ENCODE measurements at places on chromosomes 6 and 20. TPM values are rescaled to one million over a fixed set of nuclear protein-coding genes. Genes with fewer than 3 reads are reported as not detected.

DNA sequence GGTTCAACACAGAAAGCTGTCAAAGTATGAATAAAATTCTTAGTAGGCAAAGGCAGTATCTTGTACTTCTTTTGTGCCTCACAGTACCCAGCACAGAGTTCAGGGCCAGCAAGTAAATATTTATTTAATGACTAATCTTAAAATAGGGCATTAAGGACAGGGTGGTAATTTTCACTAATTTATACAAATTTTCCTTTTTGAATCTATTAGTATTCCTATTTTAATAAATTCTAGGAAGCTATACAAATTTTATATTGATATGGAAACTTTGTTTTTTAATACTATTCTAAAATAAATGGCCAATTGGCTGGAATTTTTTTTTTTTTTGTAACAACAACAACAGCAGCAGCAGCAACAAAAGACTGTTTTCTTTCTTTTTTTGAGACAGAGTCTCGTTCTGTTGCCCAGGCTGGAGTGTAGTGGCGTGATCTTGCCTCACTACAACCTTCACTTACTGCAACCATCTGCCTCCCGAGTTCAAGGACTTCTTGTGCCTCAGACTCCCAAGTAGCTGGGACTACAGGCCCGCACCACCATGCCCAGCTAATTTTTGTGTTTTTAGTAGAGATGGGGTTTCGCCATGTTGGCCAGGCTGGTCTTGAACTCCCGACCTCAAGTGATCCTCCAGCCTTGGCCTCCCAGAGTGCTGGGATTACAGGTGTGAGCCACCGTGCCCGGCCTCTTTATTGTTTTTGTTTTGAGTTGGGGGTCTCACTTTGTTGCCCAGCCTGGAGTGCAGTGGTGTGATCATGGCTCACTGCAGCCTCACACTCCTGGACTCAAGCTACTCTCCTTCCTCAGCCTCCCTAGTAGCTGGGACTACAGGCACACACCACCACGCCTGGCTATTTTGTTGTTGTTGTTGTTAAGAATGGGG, 85.2 kb downstream of the FKBP5 start:
- peak; percentile 67 for DNase-seq

GRCh38 chr6:11363881-11364576, 131.6 kb upstream of the NEDD9 start:
- no peak for DNase-seq

DNA sequence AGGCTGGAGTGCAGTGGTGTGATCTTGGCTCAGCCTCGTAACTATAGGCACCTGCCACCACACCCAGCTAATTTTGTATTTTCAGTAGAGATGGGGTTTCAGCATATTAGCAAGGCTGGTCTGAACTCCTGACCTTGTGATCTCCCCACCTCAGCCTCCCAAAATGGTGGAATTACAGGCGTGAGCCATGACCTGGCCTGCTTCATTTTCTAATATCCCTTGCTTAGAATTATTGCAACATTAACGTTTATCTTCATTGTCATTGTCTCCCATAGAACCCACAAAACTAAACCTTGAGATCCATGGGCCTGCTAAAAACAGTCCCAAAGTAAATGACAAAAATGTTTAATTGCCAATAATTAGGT, 6.1 kb downstream of the EEF1A1 start:
- DNase-seq, result no peak

DNA sequence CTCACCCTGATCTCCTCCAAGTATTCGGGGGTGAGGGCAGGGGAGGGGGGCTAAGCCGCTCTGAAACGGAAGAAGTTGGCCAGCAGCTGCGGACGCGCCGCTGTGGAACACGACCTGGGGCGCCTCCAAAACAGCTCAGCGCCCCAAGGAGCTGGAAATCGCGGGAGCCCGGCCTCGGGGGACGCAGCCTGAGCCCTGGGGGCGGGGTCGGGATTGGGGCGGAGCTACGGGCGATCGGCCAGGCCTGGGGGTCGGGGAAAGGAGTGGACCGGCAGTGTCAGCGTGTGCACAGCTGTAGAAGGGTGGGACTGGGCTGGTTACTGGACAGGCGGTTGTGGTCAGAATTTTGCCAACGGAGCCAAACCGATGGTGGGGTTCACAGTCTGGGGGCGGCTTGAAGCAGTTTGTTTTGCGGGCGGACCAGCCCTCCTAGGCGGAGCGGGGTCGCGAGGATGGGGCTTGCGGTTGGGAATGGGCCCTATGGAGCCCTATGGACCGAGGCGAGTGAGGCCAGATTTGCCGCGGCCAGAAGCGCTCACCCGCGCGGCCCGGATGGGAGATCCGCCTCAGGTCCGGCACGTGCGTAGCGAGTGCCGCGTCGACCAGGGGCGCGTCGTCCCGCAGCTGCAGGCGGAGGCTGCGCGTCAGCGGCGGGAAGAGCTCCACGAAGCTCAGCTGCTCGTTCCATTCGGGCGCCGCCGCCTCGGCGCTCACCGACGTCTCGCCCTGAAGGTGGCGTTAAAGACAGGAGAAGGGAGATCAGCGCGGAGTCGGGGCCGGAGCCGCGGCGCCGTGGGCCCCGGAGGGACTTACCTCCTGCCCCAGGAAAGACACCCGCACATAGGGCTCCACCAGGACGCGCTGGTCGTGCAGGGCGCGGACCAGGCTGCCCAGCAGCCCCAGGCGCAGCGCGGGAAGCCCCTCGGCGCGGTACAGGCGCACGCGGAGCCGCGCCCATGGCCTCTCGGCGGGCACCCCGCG, 14.3 kb upstream of the SPAG4 start:
- DNase-seq, result no peak

DNA sequence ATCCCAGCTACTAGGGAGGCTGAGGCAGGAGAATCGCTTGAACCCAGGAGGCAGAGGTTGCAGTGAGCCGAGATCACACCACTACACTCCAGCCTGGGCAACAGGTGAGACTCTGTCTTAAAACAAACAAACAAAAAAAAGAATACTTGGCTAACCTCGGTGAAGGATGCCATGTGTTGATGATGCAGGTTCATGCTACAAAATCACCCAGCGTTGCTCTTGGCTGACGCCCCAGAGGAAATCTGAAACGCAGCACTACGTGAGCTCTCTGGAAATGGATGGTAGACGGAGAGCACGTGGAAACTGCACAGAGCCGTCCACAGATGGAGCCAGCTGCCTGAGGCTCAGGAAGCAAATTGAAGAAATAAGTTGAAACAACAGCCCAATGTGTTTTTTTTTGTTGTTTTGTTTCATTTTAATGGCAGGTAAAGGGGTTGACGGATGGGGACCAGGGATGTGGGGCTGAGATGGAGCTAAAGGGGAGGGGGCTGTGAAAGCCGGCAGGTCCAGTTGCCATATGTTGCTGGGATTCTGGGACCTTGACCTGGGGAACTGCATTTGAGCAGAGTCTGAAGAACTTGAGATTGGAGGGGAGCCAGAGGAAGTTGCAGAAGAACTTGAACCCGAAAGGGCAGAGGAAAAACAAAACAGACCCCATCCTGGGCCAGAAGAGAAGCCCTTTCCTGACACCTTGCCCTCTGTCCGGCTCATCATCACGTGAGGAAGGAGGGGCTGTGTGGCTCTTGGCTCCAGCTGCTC, 12.8 kb upstream of the MANBAL start:
- peak; percentile 28 for DNase-seq

- DNase-seq, result no peak
Observed at GRCh38 chr6:79239536-79240168, 5.2 kb upstream of the HMGN3 start.

- DNase-seq, result no peak
Observed at GRCh38 chr20:41306061-41306727, 11.3 kb downstream of the ZHX3 start.

GRCh38 chr6:163707387-163708355, 293.2 kb downstream of the QKI start:
- no peak for DNase-seq

GRCh38 chr6:3432416-3432815, 24.4 kb downstream of the SLC22A23 start:
- no peak for DNase-seq

Gene SLC26A8
- not detected for total RNA-seq

Gene WFDC12
- total RNA-seq, result not detected

- no peak for DNase-seq
Observed at GRCh38 chr6:106120006-106120405, 33.9 kb downstream of the PRDM1 start.

Gene CRISP2
- not detected for total RNA-seq

DNA sequence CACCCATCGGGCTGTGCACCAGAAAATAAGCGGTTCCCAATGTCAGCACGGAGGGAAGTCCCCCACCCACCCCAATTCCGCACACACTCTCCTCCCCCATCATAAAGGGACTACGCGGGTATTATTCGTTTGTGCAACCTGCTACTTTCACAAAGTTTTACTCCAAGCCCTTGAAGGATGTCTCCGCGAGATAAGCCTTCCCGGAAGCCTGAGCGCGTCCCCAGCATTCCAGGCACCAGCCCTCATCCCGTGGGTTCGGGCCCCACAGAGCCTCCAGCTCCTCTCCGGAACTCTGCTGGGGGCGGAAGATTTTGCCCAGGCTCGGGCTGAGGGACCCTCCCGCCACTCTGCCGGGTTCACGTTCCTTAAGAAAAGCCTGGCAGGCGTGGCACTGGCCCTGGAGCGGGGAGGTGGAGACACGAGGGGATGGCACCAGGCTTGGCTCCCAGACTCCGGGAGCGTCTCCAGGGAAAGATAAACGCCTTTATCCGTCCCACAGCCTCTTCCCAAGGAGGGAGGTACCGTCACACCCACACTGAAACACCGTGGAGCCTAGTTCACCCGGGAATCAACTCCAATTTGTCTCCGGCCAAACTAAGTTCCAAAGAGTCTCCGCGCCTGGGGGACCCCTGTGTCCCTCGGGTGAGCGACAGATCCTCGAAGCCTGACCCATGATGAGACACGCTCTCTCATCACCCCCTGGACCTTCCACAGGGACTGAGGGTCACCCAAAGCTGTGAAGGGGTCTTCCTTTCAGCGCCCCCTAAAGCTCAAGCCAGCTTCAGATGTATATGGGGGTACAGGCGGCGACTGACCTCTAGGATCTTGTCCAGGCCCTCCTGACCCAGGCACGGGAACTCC, 934 bp downstream of the KCNK5 start:
- DNase-seq, result no peak

DNA sequence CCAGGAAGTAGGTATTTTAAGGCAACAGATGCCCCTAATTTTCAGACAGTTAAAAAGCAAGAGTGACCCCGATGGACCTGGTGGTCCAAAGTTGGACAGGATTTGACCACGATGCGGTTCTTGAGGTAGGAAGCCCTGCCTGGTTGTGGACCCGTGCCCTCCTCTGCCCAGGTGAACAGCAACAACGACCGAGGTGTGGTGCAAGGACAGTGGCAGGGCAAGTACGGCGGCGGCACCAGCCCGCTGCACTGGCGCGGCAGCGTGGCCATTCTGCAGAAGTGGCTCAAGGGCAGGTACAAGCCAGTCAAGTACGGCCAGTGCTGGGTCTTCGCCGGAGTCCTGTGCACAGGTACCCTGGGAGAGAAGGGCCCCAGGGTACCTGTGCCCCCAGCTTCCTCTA, 18.7 kb downstream of the TGM6 start:
- DNase-seq, result no peak

Gene NEU1
- 31.7 TPM for total RNA-seq

DNA sequence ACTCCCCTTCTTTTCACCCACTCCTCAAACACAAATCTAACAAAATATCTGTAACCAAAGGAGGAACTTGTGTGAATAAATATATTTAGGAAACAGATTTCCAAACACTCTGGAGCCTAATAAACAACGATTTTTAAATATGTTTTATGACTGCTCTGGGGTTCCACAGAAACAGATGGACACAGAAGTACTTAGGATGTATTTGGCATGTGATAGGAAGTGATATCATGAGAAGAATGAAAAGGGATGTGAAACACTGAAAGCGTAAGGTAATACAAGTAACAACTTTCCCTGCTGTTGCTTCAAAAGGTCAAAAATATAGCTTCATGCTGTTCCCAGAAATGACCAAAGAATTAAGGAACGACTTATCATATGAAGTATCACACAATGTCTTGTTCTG, 26.1 kb upstream of the ENPP1 start:
- DNase-seq, result no peak

GRCh38 chr20:63409066-63409833, 48.1 kb upstream of the CHRNA4 start:
- DNase-seq, result no peak

Gene TNFRSF6B
- total RNA-seq, result 41.6 TPM

- peak; percentile 63 for DNase-seq
Observed at GRCh38 chr6:128630213-128630612, 109.8 kb upstream of the PTPRK start.

Gene LIN28B
- 0.11 TPM for total RNA-seq

Gene NFATC2
- 12.4 TPM for total RNA-seq

Gene MAP1LC3A
- total RNA-seq, result 2.7 TPM

GRCh38 chr6:65501045-65501444, 206.0 kb downstream of the EYS start:
- DNase-seq, result no peak

- DNase-seq, result no peak
Observed at GRCh38 chr20:564192-564591, 20.6 kb upstream of the CSNK2A1 start.

DNA sequence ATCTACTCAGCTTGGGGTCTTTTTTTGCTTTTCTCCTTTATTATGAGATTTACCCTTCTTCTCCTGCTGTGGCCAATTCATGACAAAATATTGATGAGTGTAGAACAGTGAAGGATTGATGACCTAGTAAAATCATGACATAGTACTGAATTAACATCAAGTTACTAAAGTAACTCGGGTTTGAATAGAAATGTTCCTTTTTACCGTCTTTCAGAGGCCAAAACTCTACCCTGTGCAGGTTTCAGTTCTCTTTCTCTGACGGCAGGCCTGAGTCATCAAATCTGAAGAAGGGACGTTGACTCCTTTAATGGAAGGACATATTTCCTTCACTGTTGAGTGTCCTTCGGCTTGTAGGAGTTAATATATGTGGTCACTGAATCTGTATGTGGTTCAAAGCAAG, 80.7 kb downstream of the RREB1 start:
- DNase-seq, result no peak

Gene EFCAB8
- total RNA-seq, result not detected

Gene FHL5
- not detected for total RNA-seq
